ENCODE measurements at places on chromosomes 1 and 21.

GRCh38 chr1:110554871-110555801 lies 36.2 kb upstream of the KCNA10 start:
- DNase-seq = no peak

DNA sequence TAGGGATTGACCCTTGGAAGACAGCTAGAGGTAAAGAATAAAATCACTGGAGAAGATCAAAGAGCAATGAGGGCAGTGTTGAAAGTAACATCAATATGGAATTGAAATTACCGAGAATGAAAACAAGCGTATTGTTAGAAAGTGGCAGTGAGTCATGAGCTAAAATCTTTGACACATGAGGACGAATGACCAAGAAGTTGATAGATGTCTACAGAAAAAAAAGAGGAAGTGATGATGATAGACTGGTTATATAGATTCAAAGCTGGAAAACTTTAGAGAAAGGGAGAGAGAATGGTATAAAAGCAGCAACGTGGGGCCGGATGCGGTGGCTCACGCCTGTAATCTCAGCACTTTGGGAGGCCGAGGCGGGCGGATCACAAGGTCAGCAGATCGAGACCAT lies 12.5 kb upstream of the DNM3 start:
- no peak for DNase-seq

- DNase-seq = no peak
Measured at GRCh38 chr1:214581785-214582184, 21.2 kb upstream of the CENPF start.

DNA sequence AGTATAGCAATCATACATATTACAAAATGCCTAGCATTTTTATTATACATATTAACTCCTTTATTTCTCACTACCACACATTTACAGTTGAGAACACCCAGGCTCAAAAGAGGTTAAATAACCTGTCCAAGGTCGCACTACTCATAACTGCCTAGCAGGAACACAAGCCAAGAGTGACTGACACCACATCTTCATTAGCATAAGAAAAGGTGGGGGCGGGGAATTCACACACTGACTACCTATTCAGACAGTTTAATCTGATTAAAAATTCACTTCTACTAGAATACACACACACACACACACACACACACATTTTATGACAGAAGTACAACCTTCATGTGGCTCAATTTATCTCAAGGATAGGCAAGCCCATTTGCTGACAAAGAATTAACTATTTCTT lies 77.8 kb upstream of the CACHD1 start:
- no peak for DNase-seq

DNA sequence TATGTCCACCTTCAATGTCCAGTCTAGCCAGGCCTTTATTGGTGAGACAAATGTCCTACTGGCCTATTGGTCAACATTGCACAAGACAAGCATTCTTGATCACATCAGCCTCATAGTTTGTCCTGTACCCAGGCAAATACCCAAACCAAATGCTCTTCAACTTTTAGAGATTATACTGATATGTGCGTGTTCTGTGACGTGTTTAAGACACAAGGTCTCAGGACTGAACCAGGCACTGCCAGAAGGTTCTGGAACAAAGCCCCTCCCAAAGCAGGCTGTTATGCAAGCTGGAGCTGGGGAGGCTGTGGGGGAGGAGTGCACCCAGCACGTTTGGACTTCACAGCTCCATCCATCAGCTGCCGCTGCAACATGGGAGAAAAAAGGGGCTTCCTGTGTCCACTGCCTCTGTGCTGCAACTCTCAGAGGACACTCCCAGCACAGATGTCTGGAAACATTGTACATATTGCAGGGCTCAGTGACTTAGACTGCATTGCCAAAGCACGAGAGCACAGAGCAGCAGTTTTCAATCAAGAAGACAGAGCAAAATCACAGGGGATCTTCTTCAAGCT lies 45.9 kb downstream of the NID1 start:
- no peak for DNase-seq

All from esophagus squamous epithelium (tissue), 5 donors.